Activated T-cell treated with anti-CD3 and anti-CD28 coated beads for 48 hours (primary cell): ENCODE measurements at places on chromosomes 3 and 15.
A peak's percentile ranks its signal among the peaks of the same experiment; 100 is the strongest.

DNA sequence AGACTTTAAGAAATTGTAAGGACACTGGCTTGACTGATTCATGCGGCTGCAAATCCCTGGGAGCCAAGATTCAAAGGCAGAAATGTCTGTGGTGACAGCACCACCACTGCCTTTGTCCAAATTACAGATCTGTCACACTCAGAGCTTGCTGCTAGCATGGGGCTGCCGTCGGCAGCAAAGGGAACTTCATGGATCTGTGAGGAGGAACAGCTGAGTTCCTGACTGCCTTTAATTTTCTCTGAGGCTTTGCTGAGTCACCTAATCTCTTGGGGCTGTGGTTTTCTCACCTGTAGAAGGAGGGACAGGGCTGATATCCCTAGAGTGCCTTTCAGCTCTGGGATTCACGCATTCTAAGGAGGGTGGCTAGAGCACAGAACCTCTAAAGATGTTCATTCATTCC lies 4.1 kb upstream of the PAK6 start:
- DNase-seq: no peak

DNA sequence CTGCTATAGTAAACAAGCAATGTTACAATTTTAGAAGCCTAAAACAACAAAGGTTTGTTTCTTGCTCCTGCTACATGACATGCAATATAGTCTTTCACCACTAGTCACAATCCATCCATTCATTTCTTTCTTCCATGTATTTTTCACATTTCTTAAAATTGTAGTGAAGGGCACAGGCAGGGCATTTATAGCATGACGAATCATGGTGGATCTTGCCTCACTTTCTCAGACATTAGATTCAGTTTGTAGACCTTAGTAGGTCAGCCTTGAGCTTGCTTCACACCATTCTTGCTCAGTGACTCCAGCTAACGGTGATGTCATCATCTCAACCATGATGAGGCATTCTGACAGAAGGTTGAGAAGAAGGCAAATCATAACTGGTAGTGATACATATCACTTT lies 546.8 kb downstream of the TBL1XR1 start:
- no peak for DNase-seq

- DNase-seq: no peak
These were observed 76.2 kb downstream of the MRPL46 start for GRCh38 chr15:88391006-88391405.

GRCh38 chr3:128431803-128432300 lies 34.8 kb downstream of the DNAJB8 start:
- DNase-seq: no peak

GRCh38 chr15:95953032-95953431 lies 377.5 kb upstream of the NR2F2 start:
- no peak for DNase-seq

GRCh38 chr15:76289582-76289981 lies 21.7 kb downstream of the ETFA start:
- DNase-seq: no peak

- no peak for DNase-seq
These were observed 30.3 kb downstream of the ARL14 start for GRCh38 chr3:160707187-160707794.

DNA sequence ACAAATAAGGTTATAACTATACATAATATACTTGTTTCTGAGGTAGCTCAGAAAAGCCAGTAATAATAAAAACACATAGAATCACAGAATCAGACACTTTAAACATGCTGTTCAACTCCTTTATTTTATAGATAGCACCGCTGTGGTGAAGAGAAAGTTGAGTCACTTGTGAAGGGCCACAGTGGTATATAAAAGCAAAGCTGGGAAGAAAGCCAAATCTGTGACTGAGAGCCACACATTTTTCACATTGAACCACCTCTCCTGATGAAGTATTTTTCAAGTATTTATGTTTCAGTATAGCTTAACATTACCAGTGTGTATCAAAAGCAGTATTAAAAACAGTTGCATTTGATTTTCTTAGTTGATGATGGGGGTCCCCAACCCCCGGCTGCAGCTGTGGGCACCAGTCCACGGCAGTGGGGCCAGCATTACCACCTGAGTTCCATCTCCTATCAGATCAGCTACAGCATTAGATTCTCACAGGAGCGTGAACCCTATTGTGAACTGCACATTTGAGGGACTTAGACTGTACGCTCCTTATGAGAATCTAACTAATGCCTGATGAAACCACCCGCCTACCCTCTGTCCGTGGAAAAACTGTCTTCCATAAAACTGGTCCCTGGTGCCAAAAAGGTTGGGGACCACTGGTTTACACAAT lies 46.2 kb downstream of the TBL1XR1 start:
- no peak for DNase-seq

GRCh38 chr3:177905173-177906125 lies 630.8 kb upstream of the KCNMB2 start:
- DNase-seq: no peak

GRCh38 chr3:124063197-124063909 lies 71.4 kb upstream of the ROPN1 start:
- DNase-seq: no peak

DNA sequence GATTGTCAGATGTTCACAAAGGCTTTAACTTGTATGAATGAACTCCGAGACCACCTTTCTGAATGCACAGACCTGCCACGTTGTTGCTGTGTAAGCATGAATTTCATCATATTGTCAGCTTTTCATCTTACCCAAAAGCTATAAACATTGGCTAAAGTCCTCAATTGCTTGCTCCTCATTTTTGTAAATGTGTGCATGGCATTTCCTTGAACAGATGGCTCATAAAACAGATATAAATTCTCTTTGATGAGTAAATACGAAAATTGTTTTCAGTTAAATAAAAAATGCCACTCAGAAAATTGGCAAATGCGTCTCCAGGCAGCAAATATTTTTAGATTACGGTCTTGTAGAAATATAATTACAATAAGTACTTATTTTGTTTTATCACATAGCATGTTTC lies 226.0 kb upstream of the NDN start:
- DNase-seq: no peak

- no peak for DNase-seq
These were observed 42.6 kb downstream of the CCR4 start for GRCh38 chr3:32994045-32994444.

DNA sequence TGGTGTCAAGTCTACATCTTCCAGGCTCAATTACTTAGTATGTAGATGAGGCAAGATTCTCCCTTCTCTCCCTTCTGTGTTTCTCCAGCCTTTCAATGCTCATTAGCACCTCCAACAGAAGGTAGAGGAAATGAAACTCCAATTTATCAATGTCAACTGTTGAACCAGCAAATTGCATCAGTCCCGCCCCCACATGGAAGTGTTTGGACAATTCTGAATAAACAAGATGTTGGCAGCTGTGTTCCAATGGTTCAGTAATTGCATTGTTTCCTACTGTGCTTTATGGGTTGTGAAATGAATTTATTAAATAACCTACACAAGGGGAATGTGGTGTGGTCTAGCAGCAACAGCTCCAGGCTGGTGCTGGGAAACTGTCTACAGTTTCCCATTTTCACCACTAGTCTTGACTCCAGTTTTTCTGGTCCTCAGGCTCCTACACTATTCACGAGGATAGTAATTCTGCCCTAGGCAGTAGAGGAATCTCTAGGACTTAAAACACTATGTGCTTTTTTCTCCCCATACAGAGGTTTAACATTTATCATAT lies 91.9 kb downstream of the MB21D2 start:
- DNase-seq: no peak

GRCh38 chr15:55279746-55280351 lies 9.8 kb downstream of the RAB27A start:
- peak; percentile 35 for DNase-seq

DNA sequence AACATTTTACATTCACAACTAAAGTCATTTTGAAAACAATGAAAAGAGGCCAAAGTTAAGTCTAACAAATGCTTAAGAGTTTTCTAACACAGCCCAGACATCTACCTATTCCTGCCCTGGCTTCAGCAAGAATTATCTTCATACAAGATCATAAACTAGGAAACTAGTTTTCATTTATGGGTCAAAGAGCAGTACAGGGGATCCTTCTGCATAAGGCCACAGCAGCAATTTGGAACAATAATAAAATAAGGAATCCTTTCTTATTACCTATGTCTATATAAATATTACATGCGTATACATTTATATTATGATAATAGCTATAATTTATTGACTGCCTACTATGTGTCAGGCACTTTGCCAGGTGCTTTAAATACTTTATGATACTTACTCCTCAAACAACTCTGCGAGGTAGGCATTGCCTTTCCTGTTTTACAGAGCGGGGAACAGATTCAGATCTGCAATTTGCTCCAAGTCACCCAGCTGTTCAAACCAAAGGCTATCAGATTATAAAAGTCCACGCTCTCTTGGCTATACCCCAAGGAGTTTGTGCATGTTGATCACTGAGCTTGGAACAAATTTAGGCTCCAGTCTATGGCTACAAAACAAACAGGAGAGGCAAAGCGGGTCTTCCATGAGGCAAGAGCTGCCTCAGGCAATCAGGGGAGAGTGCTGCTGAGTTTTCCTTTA lies 196.4 kb downstream of the RORA start:
- DNase-seq: no peak

DNA sequence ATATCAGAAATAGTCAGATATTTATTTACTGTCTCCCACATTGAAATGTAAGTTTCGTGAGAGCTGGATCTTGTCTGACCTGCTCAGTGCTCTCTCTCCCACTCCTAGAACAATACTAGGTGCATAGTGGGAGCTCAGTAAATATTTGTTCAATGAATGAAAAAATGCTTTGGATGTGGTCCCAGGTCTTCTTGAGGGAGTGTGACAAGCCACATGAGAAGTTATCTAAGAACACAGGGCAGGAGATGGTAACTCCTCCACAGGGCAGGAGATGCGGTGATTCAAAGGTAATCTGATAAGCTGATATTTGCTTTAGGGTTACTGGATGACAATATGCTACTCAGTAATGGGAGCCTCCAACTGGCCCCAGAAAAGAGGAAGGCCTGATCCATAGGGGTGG lies 25.8 kb upstream of the PLA2G4E start:
- DNase-seq: no peak

DNA sequence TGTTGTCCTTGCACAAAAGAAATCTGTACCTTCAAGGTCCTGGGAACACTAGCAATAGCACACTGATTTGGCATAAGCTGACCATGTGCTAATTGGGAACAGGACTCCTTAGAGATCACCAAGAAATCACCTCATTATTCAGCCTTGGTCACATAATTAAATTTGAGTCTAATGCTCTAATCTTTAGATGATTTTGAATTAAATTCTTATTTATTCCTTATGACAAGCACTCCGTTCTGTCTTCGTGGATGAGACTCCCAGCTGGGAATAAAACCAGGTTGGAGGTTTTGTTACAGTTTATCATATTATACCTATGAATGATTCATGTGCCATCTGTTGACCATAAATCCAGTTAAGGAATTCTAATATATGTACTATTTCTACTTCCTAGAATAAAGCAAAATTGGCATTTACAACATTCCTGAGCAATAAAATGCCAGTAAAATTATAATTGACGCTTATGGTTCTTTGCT lies 162.2 kb downstream of the MYRIP start:
- no peak for DNase-seq

DNA sequence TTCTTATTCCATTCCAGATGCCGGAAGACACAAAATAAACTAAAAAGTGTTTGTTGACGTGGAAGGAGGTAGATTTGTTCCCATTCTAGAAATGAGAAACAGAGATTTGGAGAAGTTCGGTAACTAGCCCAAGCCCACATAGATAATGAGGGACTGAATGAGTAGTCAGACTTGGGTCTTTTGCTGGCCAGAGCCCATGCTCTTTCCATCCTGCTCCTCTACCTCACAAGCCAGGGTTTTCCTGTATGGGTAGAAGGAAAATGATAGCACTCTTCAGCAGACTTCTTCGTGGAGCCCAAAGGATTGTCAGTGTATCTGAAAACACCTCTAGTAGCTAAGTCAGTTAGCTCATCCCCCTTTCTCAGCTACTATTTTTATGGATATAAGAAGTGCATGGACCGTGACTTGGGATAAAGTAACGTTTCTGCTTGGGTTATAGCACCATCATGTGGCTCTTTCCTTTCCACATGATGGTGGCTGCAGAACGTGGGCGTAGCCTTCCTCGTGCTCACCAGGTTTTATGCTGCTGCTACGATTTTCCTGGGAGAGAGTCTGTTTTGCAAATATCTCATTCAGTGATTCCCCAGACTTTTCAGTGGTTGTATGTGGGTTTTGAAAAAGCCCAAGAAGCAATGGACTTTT lies 84.6 kb downstream of the DGKG start:
- no peak for DNase-seq

DNA sequence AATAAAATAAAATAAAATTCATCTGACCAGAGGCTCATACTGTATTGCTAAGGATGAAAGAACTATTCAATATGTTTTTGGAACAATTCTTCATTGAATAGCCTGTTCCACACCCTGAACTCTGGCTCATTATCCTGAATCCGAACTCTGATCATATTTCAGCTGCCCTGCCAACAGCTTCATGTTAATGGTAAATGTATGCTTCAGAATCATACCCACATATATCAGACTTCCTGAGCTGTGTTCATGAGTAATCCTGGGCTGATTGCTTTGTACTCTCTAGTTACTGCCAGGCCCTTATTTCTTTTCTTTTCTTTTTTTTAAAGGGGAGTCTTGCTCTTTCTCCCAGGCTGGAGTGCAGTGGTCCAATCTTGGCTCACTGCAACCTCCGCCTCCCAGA lies 11.8 kb downstream of the INO80 start:
- no peak for DNase-seq

DNA sequence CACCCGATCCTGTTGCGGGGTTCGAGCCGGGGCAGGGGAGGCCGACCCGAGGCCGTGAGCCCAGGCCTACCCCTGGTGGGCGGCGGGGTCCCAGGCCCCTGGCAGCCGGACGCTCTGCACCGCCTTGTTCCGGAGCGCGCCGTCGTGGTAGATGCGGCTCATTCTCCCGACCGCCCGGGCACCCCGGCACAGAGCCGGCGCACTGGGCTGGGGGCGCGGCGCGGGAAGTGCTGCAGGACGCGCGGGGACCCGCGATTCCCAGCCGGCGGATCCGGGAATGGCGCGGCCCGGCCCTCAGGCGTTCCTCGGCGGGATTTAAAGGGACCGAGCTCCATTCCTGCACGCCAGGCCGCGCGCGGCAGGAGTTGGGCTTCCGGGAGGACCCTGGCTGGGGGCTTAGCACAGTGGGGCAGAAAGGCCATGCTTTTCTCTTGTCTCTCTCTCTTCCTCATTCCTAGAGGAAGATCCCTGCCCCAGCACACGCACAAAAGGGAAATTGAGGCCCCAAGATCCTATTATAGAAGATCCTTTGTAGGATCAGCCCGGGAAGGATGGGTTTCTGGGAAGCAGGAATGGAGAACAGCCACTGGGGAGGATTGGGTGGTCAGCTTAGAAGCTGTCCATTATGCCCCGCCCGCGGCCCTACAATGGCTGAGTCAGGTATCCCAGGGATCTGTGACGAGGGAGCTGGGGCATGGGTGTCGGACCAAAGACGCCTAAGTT lies at the start of gene ARPIN:
ARPIN (minus strand) TSS at position 279 of the 723 bp plus-strand sequence; CDS start at position 162, 117 bp downstream.
- DNase-seq: no peak

- DNase-seq: no peak
These were observed 32.2 kb downstream of the RASGRF1 start for GRCh38 chr15:79058260-79058850.
